ENCODE measurements at places on chromosomes 5 and 9. TPM values are rescaled to one million over a fixed set of nuclear protein-coding genes. Genes with fewer than 3 reads are reported as not detected.

Gene FGF1
- total RNA-seq: 0.92 TPM

Gene OLFML2A
- 6.5 TPM for total RNA-seq

Gene C8G
- total RNA-seq: not detected

Gene FOXD4L6
- total RNA-seq: 0.09 TPM

Measured in smooth muscle cell of bladder (primary cell).